ENCODE measurements at places on chromosomes 2 and 18. TPM values are rescaled to one million over a fixed set of nuclear protein-coding genes. Genes with fewer than 3 reads are reported as not detected.

GRCh38 chr2:172944794-172945509, 130.7 kb upstream of the MAP3K20 start:
- ATAC-seq = no peak

DNA sequence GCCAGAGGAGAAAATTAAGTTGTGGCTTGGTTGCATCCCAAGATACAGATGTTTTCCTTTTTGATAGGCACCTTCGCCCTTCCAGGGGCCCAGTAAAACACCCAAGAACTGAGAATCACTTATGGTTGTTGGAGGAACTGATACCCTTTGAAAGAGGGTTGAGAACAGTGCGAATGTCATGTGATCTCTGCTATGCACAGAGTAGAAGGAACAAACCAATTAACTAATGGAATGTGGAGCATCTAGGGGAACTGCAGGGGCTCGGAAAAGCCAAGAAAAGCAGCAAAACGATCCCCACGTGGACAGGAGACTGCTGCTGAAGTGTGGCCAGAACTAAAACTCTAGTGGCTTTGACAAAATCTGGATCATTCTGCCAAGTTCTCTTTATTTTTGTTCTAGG, 58.8 kb downstream of the APOB start:
- no peak for ATAC-seq

LCT gene
- total RNA-seq = not detected

DNA sequence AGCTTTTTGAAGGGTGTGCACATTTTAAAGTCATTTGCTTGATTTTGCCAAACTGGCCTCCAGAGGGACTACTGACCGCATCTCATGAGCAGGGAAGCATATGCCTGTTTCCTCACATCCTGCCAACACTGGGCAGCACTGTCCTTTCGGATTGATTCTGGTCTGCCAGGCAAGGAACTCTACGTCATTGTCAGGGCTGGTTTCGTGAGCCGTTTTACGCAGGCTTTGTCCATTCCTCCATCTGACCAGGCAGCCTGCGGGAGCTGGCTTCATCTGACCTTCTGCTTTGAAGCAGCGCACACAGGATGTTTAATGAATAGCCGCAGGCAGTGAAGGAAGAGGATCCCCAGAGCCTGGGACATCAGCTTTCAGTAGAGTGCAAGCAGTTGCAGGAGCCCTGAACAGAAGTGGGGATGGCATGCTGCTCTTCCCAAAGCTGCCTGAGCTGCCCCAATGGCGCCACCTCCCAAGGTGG, 46.3 kb upstream of the SEMA4C start:
- ATAC-seq = no peak

DNA sequence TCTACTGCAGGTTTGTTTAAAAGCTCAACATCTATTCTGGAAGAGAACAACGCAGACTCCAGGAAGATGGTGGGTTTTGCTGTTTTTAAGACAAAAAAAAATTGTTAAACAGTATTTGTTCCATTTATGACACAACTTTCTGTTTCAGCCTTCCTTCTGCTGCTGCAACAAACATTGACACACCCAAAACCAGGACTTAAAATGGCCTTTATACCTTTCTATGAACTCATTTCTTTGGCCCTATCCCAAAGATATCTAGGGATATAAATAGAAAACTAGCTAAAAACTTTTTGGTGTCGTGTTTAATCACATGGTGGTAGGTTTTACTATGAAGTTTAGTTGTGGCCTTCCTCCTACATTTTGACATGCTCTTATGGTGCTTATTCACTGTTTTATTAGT, 964 bp upstream of the GALNT3 start:
- no peak for ATAC-seq

GRCh38 chr2:177315364-177315763, 50.8 kb upstream of the NFE2L2 start:
- no peak for ATAC-seq

GRCh38 chr18:5868218-5868854, 27.0 kb downstream of the TMEM200C start:
- ATAC-seq = peak; percentile 69

- ATAC-seq = no peak
Observed at GRCh38 chr2:88125344-88125923, 2.4 kb downstream of the FABP1 start.

DNA sequence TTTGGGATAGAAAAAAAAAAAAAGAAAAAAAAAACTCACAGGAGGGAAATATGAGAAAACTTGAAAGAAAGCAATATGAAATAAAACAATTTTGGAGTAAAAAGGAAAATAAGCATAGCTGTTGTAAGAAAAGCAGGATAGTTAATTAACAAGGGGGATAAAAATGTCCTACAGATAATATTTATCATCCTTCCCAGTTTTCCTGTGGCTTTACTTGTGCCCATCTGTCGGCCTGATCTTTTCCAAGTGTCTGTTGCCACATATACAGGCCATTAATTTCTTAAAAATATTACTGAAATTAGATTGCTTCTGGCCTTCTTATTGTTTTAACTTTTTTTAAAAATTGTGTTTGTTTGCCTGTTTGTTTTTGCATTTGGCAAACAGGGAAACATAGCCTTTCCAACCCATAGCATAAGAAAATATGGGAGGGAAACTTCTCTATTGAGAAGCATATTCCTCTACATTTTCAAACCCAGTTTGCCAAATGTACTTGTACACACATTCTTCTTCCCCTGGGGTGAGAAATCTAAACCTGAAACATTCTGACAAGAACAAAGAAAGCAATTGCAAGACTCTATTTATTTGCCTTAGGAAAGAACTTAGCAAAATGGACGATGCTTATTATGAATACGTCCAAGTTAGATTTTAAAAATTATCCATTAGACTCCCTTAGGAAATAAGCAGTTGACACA, 272.3 kb downstream of the CDH20 start:
- ATAC-seq = no peak

GRCh38 chr2:217792626-217793527, 209.9 kb downstream of the TNS1 start:
- ATAC-seq = no peak

SERPINB12 gene
- not detected for total RNA-seq

CNTNAP5 gene
- total RNA-seq = not detected

ZNF396 gene
- 4.1 TPM for total RNA-seq

CROCC2 gene
- total RNA-seq = not detected

EPC2 gene
- 29.2 TPM for total RNA-seq

CDH7 gene
- total RNA-seq = not detected

GRCh38 chr2:219041252-219041651, at the start of gene CFAP65:
Gene CFAP65, minus strand, starts transcription at chr2:219041516. Its CDS starts 2,468 bp downstream, at chr2:219039048.
- ATAC-seq = no peak

DNA sequence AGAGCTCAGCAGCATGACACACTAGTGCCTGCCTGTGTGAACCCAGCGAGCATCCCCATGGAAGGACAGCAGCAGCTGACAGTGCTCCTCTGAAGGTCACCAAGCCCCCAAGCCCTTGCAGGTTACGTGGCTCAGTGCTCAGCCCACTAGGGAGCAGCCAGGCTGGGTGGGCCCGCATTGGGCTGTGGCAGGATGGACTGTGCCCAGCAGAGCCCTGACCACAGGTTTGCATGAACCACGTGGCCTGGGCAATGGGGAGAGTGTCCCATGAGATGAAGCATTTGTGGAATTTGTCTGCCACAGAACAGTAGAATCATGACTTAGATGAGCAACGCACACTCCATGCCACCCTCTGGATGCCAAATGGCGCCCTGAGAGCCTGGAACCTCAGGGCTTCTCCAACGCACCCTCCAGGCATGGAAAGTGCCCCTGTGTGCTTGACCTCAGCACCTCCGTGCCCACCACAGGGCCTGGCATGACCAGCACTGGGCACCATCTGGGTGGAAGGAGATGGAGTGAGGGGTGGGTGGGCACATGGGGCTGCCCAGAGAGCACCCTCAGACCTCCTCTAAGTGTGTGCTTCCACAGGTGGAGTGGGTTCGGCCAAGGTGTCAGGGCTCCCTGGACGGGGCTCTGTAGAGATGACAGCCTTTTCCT, 216.1 kb upstream of the RAB6C start:
- no peak for ATAC-seq

GRCh38 chr18:70279470-70279869, 9.4 kb upstream of the SOCS6 start:
- no peak for ATAC-seq

DNA sequence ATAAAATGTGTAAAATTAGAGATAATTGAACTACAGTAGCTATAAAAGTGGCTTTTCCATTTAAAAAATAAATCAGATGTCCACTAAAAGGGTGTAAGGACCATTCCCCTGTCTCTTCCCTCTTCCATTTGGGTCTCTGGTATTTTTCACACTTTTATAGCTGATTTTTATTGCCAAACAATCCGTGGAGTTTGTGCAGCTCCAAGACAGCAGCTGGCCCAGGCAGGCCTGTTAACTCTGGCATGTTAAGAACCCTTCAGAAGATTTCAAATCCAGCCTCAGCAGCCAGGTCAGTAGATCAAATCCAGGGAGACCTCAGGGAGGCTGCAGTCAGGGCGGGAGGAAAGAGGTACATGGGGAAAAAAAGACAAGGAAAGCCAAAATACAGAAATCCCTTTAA, 827.1 kb upstream of the FANCL start:
- ATAC-seq = no peak

EGR4 gene
- total RNA-seq = not detected

DNA sequence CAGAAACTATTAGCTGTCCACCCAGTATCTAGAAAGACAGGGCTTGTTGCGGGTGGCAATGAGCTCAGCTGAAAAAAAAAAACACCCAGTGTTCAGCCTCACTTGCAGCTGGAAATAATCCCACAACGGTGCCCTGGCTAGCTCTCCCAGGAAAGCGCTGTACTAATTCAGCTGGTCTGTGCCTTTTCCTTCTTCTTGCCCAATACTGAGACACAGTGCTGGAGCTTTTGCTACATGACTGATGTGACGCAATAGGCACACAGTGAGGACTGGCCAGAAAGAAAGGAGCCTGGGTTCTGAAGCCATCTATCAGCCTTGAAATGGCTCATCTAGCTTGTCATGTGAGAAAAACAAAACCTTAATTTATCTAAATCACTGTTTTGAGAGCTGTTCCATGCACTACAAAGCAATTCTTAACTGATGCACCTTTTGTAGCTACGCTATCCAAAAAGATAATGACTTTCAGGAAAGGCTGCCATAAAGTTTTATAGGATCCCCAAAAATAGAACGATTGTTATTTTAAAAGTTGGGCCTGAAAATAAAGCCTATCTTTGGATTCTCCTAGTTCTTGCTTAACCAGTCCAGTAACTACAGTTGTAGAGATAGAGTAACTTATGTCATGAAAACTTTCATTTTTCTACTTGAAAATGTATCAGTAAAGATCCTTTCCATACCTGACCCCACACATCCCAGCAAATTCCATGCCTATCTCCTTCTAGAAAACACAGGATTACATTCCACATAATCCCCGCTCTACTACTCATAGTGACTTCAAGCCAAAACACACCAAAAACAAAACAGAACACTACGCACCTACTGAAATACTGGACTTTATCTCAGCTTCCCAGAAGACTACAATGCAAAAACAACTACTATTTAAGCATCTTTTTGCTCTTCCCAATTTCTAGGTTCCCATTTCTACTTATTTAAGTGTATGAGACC, 15.9 kb downstream of the KIDINS220 start:
- peak; percentile 99 for ATAC-seq

- ATAC-seq = no peak
Observed at GRCh38 chr18:76274468-76275289, 220.4 kb downstream of the ZNF516 start.

Measured in gastroesophageal sphincter (tissue), 4 donors.